ENCODE measurements at places on chromosomes 11 and 22.
A peak's percentile ranks its signal among the peaks of the same experiment; 100 is the strongest.

DNA sequence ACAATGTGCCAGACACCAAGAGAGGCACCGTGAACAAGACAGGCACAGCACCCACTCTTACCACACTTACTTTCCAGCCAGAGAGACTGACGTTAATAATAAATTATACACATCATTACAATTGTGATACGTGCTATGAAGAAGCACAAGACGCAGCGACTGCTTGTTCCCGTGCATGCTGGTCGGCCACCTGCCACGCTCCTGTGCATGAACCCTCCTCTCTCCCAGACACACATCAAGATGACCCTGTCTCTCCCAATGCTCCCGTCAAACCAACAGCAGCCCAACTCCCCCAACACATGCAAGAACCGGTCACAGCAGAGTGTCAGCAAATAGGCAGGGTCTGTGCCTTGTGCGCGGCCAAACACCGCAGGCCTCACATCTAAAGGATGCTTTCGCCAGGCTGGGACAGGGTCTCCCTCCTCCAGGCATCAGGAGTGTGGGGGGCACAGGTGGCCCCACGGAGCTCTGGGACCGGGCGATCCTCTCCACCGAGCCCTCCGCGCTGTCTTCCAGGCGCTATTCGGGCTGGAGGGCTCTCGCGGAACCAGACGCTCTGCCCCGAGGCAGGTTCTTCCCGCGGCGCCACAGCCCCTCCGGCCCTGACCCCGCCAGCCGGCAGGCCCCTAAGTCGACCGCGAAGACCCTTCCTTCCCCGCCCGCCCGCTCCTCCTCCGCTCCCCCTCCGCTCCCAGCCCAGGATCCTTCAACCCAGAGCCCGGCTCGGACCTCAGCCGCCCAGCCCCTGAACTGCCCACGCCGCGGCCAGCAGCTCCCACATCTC is 533 bp downstream of the SERGEF start:
- DNase-seq = no peak

DNA sequence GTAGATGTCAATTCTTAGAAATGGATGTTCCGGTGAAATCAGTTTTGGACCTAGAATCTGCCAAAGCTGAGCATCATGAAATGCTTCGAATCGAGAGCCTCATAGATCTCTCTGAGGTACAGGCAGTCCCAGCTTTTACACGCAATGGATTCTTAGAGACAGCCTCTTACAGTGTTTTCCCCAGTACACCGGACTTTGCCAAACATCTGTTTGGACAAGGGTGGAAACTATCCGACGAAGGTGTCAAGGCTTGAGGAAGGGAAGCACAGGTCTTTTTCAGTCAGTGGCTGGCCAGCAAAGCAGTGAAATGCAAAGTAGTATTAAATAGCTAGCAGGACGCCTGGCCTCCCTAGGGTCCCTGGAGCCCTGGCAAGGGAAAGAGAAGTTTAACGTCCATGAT is 4.9 kb downstream of the GRK3 start:
- no peak for DNase-seq

- DNase-seq = no peak
These were observed 57.2 kb downstream of the SBF1 start for GRCh38 chr22:50417411-50418210.

- no peak for DNase-seq
These were observed 77.9 kb upstream of the POU2AF2 start for GRCh38 chr11:111167666-111168065.

DNA sequence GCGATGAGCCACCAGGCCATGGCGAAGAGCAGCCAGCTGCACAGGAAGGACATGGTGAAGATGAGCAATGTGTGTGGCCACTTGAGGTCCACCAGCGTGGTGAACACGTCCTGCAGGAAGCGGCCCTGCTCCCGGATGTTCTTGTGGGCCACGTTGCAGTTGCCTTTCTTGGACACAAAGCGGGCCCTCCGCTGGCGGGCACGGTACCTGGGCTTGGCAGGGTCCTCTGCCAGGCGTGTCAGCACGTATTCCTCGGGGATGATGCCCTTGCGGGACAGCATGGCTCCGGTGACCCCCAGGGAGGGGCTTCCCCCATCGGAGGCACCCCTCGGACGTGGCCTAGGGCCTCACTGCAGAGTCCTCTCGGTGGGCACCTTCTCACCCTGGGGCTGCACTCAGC is 648 bp downstream of the KCNJ11 start:
- DNase-seq = no peak

- no peak for DNase-seq
These were observed 16.8 kb downstream of the EXT2 start for GRCh38 chr11:44112091-44112821.

DNA sequence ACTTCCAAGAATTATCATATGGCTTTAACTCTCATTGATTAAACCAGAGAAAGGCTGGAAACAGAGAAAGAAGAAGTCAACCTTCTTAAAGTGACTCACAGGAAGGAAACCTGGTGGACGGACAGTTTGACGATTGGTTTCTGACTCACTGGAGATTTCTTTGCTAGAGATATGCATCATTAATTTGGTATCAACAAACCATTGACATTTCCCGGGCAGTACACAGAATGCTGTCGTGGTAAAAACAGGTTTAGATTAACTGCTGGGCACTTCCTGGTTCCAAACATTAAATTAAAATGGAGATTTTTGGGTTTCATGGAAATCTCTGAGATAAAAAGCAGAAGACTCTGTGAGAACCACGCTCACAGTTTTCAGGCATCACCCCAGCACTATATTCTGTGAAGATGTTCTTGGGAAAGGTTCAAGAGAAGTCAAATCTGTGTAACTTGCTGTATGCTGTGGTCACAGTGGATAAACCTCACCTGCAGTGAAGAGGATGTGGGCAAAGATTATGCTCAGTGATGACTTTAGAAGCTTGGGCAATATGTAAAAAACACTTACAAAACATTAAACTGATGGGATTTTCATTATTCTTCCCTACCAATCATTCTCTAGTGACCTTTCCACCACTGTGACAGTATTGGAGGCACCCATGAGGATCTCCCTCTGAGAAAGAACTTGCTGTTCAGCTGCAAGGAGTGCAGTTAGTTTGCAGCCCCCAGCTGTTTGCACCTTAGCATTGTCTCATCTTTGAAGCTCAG is 61.1 kb upstream of the CD44 start:
- DNase-seq = no peak

DNA sequence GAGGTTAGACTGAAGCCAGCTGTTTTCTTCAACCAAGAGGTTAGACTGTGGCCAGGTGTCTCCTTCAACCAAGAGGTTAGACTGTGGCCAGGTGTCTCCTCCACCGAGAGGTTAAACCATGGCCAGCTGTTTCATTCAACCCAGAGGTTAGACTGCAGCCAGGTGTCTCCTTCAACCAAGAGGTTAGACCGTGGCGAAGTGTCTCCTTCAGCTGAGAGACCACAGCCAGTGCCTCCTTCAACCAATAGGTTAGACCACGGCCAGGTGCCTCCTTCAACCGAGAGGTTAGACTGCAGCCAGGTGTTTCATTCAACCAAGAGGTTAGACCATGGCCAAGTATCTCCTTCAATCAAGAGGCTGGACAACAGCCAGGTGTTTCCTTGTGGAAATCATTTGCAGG is 498.1 kb downstream of the TBC1D22A start:
- DNase-seq = no peak

DNA sequence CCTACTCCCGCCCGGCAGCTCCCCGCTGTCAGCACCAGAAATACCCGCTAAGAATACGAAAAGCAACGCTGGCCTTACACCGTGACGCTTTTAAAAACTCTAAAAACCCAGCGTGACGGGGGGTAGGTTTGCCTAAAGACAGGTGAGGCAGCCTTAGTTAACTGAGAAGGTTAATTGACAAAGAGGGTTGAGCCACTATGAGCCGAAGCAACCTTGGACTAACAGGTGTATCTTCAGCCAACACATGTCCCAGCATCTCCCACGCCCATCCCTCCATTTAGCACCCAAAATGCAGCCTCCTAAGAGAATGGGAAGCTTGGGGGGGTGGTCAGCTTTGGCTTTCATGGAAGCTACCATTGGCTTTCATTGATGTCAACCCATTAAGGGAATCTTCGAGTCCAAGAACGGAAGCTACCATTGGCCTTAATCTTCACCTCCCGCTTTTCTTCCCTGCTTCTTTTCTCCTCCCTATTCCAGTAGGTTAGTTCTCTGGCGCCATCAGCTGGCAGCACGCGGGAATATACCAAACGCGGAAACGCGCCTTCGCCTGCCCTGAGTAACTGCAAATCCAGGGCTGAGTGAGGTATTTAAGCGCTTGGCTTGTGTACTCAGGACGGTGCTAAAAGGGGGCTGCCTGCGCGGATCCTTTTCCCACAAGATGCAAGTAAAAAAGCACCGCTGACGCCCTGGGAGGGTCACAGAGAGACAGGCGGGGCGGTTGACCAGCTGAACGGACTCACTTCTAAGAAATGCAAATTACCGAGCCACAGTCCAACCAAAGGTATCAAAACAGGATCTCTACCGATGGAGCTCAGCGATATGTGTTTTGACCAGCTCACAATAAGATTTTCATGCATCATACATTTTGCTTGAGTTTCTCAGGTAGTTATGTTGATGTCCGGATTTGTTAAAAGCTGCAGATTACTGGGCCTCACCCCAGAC is 38.5 kb upstream of the GLYATL1 start:
- peak; percentile 78 for DNase-seq

DNA sequence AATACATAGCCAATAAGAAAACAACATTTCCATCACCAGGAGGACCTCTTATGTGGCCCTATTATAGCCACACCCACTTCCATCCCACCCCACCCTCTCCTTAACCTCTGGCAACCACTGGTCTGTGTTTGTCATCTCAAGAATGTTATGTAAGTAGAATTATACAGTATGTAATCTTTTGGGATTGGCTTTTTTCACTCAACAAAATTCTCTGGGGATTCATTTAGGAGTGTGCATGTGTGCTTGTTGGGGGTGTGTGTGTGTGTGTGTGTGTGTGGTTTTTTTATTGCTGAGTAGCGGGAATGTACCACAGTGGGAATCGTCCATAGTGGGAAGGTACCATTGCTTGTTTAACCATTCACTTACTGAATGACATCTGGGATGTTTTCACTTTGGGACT is 5.2 kb downstream of the KCNJ5 start:
- no peak for DNase-seq

DNA sequence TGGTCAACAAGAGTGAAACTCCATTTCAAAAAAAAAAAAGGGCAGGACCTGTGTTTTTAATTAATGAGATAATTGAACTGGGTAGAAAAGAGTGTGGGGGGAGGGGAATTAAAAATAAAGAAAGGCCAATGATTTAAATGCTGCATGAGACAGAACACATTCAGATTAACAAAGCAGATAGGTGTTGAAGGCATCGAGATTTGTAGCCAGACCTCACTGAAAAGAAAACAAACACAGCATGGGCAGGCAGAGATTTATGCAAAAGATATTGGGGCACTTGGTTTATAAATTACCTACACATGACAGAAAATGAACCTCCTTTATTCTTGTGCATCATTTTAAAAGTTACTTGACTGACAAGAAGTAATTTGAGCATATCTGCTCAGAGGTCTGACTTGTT is 354.0 kb upstream of the API5 start:
- no peak for DNase-seq

- no peak for DNase-seq
These were observed 6.9 kb downstream of the SLC39A13 start for GRCh38 chr11:47415091-47415854.

- peak; percentile 56 for DNase-seq
These were observed 531.8 kb upstream of the CADM1 start for GRCh38 chr11:116035977-116036376.

All from renal cortex interstitium (tissue), 15 donors.